M059J (cell line): ENCODE measurements at places on chromosomes 2 and 18. TPM values are rescaled to one million over a fixed set of nuclear protein-coding genes. Genes with fewer than 3 reads are reported as not detected.

DNA sequence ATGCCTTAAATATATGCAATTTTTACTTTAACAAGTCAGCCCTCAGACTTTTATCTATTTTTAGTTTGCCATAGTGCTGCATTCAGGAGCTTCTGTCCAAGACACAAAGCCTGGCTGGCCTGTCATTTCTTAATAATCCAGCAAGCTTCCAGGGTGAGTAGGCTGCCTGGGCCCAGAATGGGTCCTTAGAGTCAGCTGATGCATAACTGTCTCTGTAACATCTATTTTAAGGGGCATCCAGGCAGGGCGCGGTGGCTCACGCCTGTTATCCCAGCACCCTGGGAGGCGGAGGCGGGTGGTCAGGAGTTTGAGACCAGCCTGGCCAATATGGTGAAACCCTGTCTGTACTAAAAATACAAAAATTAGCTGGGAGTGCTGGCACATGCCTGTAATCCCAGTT lies 11.8 kb upstream of the GNLY start:
- DNase-seq: no peak

GRCh38 chr18:79528316-79528695 lies 132.6 kb downstream of the NFATC1 start:
- DNase-seq: no peak

SERPINB3 gene
- total RNA-seq: not detected in 2 replicates

GLI2 gene
- 0.76 and 4.3 TPM in 2 replicates for total RNA-seq

GRCh38 chr2:171523088-171524017 lies 1.1 kb downstream of the CYBRD1 start:
- DNase-seq: peak; percentile 86
